ENCODE measurements at places on chromosomes 11 and 22.

DNA sequence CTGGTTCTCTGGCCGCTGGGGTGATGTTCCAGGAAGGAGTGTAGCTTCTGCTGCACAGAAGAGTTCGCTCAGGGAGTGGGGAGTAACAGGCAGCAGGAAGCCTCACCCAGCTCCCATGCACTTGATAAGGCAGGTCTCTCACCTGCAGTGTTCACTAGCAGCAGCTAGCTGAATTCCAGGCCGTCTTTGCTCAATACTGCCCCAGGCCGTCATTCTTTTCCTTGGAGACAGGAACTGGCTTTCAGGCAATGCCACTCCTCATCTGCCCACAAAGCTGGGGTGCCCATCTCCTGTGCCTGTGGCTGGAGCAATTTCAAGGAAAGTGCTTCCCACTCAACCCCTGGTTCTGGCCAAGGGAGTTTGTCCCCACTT is 66.1 kb downstream of the ARHGAP42 start:
- peak; percentile 73 for DNase-seq

GRCh38 chr11:43467958-43468357 is 109.2 kb downstream of the TTC17 start:
- no peak for DNase-seq

- no peak for DNase-seq
Measured at GRCh38 chr11:119262668-119263351, 54.1 kb downstream of the MCAM start.

GRCh38 chr11:28342716-28343115 is 234.5 kb downstream of the METTL15 start:
- DNase-seq = no peak

DNA sequence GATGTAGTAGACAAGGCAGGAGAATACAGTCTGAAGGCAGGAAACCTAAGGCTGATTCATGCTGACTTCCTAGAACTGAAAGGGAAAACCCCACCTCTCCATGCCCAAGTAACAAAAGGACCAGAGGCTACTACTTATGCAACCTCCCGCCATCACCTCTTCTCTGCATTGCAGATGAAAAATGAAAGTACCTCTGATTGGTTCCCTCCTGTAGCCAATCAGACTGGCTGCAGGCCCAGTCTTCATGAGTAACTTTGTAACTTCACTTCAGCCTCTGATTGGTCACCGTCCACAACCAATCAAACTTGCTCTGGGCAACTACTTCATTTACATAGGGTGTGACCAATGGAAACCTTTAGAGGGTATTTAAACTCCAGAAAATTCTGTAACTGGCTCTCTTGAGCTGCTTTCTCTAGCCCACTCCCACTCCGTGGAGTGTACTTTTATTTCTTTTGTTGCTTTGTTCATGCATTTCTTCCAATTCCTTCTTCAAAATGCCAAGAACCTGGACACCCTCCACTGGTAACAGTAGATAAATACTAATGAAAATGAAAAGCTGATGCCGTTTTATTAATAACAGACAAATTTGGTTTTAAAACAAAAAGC is 5.2 kb upstream of the MAP6 start:
- no peak for DNase-seq

GRCh38 chr11:119717839-119718534 is 11.0 kb downstream of the NECTIN1 start:
- no peak for DNase-seq

DNA sequence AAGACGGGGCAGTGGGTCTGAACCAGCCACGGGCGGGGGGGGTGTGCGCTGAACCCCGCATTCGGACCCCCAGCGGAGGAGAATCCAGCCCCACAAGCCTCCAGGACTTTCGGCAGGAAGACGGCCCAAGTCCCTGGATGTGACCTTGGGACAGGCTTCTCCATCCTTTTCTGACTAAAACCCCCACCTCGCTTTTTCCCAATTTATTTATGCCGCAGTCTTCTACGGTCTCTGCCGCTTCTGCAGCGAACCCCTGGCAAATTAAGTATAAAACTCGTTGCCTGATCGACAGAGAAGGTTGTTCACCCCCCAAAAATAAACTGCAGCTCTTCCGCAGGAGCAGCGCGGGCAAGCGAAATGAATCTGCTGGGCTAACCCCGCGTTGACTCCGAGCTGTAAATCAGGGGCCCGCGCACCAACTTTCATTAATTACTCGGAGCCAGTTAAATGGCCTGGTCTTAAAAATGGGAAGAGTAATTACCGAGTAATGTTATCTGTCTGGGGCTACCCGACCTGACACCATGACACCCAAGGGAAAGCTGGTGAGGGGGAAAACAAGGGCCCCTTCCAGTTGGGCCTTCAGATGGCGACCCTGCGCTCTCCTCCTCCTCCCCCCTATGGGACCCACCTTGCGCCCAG is 6.6 kb downstream of the WT1 start:
- DNase-seq = no peak

DNA sequence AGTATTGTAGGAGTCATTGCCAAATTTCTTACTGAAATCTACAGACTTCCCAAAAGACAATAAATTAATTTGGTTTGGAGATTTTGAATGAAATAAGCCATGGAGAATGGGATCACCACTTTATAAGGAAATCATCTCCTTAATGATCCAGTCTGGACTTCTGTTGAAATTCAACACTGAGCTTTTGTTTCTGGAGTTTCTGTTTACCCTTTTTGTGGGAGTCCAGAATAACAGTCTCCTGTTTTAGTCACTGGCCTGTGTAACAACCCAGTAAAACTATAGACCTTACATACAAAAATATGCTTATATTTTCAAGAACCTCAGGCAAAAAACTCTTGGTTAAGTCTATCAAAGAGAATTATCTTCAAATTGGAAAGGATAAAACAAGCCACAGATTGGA is 321.7 kb upstream of the PLET1 start:
- no peak for DNase-seq

GRCh38 chr22:28884747-28885350 is 1.5 kb downstream of the ZNRF3 start:
- DNase-seq = no peak

- no peak for DNase-seq
Measured at GRCh38 chr11:124886978-124887666, 10.5 kb downstream of the ROBO4 start.

Measured in SHP77 (cell line).